ENCODE measurements at places on chromosomes 5 and 9.

GRCh38 chr5:125679522-125679921 lies 743.7 kb upstream of the GRAMD2B start:
- no peak for DNase-seq

DNA sequence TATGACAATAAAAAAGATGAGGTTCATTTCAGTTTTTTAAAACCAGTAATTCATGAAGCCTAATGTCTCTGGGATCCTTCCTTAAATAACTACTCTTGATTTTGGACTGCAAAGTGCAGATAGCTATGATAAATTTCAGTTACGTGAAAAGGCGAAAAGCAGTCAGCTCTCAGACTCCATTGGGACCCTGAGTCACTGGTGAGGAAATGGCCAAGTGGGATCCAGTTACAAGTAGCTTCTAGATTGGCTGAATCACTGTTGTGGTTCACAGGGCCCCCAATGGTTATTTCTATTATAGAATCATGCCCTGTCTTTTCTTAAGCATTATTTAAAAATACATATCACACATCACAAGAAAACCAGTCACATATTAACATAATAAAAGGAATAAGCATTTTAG lies 31.1 kb upstream of the PPP3R2 start:
- DNase-seq = no peak

GRCh38 chr9:98874721-98875255 lies 67.3 kb downstream of the GALNT12 start:
- no peak for DNase-seq

- DNase-seq = no peak
These were observed 18.2 kb upstream of the MLANA start for GRCh38 chr9:5872511-5872910.

GRCh38 chr5:1152156-1152555 lies 40.3 kb upstream of the SLC12A7 start:
- no peak for DNase-seq

DNA sequence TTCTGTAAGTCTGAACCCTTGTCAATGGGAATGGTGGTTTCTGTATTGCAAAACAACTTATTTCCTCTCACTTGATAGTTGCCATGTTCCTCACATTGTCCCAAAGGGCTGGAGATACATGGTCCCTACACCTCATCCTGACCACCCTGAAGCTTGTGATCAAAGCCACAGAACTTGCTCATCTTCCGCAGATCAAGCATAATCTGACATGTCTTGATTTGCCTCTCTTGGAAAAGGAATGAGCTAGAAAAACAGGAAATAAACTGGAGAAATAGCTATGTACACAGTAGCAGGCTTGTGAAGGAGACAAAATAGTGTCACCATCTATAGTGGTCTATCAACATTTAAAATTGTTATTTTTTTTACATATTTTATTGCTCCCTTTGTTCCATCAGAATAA lies 871.9 kb upstream of the C9orf72 start:
- no peak for DNase-seq
